Right kidney (tissue), 9 donors: ENCODE measurements at places on chromosomes 3 and 15.

DNA sequence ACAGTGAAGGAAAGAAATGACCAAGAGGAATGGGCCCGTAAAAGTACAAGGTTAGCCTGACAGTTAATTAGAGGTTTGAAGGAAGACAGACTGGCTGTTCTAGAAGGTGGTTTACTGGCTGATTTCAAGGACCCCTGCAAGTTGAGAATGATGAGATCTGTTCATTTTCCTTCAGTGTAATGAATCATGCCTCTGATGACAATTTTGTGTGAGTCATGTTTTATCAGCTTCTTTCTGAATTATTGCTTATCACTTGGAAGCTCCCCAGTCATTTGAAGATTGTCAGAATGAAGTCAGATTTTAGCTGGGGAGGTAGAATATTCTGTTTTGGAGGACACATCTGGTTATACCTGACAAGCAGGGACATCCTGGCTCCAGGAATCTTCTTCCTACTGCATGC, 50.6 kb downstream of the DRD3 start:
- DNase-seq = no peak

DNA sequence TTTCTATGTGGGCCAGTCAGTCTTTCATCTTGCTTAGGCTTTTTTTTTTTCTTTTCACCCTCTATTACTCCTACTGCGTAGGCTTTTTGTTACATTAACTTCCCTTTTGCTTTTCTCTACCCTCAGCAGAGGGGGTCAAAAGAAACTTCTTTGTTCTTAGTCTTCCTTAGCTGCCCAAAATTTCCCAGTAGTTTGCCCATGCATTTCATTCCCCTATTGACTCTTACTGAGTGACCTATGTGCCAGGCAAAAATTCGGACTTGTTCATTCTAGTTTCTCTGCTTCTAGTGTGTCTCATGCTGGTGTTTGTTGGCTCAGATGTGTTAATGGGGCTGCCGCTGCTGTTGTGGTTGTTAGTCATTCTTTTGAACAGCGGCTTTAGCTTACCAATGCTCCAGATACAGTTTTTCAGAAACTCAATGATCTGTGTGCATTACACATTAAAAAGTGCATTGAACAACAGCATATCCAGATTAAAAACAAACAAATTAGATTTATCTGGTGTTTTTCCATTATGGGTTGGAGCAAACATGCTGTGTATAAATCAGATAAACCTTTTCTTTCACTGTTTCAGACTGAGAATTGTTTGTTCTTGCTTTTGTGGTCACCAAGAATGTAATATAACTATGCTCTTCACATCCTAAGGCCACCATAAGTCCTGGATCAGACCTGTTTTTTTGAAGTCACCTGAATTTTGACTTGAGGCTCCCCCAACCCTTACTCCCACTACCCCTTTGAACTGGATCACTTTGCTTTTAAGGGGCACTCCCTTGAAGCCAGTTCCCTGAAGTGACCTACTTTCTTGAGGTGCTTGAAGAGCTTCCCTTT, 43.1 kb downstream of the PDE8A start:
- no peak for DNase-seq

- DNase-seq = no peak
These were observed 39.5 kb downstream of the ISL2 start for GRCh38 chr15:76376029-76376428.

DNA sequence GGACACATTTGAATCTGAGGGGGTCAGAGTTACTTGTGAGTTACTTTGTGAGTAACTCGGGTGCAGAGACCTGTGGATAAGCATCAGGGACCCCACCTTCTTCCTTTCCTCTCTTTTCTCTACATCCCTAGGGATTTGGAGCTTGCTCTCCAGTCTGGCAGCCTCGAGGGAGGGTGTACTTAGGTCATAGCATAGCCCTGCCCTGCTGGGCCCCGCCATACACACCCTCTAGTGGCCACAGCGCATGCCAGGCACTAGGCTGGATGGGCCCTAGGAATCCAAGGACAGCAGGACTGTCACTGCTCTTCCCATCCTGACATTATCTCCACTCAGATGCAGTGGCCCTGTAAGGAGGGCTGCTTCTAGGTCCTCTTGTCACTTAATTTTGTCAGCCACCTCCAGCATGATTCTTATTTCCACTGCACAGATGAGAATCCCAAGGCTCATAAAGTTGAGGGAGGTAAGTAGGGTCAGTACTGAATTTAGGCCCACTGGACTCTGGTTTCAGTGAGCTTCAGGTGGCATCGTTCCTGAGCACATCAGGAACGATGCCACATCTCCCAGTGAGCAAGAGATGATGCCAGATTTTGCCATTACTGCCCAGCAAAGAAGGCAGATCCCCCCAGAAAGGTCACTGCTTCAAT, 3.6 kb upstream of the SMAD6 start:
- DNase-seq = peak; percentile 58

DNA sequence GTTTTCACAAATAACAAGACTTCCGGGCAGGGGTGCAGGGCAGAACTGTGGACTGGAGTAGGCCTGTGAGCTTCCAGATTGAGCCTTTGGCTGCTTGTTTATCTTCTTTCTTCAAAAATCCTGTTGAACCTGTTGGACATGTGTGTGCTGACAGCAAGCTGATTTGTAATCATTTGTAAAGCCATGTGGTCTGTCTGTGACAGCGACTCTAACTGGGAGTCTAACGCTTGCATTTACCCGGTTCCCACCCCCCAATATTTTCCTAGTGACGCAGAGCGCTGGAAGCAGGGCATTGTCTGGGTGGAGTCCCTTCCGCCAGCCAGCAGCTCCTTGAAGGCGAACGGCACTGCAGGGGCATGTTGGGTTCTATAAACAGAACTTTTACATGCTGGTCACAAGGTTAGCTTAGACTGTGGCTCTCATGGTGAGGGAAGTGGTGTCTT, 85.7 kb upstream of the MYZAP start:
- peak; percentile 56 for DNase-seq

- no peak for DNase-seq
These were observed 98.8 kb upstream of the HACD2 start for GRCh38 chr3:123683505-123684154.

DNA sequence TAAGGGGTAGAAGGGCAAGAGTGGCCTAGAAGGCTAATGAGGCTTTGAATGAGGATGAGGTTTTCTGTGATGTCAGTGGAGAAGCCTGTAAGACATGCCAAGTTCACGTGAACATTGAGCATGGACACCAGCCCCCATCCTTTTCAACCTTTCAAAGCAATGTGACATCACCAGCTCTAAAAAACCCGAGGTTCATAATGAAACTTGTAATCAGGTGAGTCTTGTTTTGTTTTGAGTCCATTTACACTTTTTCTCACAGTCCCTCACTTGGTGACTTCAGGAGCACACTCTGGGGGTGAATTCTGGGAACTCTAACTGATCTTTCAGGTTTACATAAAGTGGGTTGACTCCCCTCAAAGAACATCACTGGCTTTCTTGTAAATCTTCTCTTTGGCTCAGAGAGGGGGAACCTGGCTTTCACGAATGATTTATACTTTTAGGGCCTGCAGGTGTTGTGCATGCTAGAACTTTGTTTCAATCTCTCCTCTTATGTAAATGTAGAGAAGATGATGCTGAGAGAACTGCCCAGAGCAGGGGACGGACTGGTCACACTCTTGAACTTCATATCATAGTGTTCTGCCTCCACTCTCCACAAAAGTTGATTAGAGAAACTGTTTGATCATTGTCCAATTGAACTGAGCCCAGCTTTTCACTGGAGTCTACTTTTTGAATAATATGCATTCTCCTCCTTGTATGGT, 224.7 kb upstream of the SATB1 start:
- DNase-seq = no peak

GRCh38 chr3:177789500-177789899, 592.2 kb upstream of the TBL1XR1 start:
- DNase-seq = no peak

GRCh38 chr15:57398336-57398735, 22.0 kb downstream of the CGNL1 start:
- DNase-seq = no peak

DNA sequence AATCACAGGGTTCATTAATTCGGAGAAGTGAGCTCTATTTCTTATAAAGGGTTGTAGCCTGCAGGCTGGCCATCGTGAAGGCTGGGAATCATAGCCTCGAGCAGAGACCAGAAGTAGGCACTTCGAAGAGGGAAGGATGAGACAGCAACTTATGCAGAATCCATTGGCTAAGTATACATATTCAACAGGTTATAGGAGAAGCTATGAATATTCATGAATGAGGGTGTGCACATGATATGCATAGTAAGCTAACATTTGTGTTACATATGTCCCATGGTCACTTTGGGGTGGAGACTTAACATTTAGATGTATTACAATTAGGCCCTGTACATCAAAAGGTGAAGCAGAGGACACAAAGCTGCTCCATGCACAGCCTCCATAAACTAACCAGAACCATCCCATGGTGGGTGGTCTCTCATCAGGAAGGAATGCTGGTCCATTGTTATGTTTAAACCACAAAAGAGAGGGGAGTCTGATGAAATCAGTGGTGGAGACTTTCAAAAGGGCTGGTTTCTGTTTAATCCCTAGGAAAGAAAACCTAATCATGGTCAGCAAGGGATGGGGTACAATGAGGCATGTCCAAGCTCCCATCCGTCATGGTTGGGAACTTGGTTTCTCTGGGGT, 80.8 kb upstream of the FHIT start:
- no peak for DNase-seq

GRCh38 chr15:90232196-90232595, 1.5 kb downstream of the CIB1 start:
- DNase-seq = no peak

GRCh38 chr3:46350262-46350565, 3.7 kb upstream of the CCR2 start:
- DNase-seq = no peak

DNA sequence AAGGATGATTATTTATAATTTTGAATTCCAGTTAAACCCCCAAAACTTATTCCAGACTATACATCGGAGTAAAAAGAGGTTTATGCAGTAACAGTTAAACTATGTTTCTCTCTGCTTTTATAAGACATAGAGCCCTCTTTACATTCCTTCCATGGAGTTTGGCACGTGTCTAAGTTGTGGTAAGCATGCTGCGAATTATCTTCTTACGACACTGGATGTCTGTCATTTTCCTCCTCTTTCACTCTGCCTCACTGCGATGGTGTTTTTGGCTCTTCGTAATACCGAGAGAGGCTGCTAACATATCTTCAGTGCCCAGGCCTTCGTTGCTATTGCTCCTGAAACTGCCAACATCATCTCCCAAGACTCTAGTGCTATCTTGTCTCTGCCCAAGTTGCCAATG, 83.9 kb upstream of the TGFBR2 start:
- DNase-seq = no peak

- no peak for DNase-seq
These were observed 22.2 kb upstream of the GOLIM4 start for GRCh38 chr3:168117853-168118313.

- DNase-seq = peak; percentile 90
These were observed at the start of gene ZNF660 for GRCh38 chr3:44584646-44585501. TSS of gene ZNF660 (plus strand) at chr3:44584964. CDS start at chr3:44594194, 9,230 bp downstream.

DNA sequence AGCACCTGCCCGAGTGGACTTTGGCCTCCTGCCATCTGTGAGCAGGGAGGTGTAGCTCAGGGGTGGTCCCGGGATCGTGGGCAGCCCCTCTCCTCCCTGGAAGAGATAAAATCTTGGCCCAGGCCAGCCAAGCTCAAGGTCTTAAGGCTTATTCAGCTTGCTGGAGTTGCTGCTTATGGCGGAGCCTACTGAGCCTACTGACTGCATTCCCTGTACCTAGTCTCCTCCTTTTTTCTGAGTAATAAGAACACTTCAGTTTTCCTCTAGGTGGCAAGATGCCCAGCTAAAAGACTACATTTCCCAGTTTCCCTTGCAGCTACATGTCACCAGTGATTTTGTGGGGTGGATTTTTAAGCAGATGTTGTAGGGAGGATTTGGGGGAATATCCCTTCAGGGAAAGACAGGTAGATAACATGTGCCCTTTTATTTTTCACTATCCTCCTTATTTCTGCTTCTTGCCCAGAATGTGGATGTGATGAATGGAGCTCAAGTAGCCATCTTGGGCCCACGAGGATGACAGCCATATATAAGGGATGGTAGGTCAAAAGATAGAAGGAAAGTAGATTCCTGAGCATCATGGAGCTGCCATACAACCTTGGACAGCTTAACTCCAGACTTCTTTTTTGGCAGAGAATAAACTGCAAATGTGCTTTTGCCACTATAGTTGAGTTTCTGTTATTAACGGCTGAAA, 41.4 kb upstream of the INSYN1 start:
- no peak for DNase-seq

DNA sequence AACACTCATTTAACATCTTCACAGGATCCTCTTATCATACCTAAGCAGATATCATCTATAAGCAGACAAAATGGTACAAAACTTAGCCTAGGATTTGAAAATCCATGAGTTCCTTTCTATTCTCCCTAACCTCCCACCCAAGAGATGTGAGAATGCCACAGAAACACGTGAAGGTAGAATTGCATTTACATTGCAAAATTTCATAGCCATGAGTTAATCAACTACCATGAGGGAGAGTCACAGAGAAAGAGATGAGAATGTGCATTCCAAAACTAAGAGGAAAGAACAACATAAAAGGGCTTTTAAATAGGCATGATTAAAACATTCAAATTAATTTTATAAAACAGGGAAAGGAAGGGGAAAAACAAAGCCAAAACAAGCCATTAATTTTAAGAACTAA, 806.2 kb downstream of the NTRK3 start:
- no peak for DNase-seq
